Fibroblast of skin of scalp (primary cell): ENCODE measurements at places on chromosomes 6 and 20.

DNA sequence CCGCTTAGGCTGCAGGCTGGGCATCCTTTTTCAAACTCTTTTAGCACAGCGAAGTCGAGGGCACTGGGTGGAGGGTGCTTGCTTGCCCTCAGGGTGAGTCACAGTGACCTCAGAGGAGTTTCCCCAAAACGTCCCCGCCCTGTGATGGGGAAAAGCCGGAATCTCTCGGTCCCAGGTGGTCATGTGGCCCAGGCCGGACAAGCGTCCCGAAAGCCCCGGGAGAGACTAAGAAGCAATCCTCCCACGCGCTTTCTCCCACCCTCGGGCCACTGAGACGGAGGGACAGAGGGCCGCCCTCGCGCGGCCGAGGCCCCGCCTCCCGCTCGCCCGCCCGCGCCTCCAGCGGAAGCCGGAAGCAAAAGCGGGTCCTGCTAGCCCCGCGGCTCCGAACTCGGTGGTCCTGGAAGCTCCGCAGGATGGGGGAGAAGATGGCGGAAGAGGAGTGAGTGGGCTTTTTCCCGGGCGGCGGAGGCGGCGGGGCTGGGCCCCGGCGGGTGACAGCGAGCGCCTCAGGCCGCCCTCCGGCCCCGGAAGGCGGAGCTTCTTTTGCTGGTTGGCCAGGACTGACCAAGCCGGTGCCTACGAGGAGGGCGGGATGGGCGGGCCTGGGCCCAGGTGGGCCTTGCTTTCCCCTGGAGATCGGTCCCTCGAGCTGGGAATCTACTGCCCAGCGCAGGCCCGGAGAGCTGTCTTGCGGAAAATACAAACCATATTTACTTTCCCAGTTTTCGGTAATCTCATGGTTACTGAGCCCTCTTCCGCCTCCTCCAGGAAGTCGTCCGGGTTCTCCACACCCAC is at the start of gene SLC9A8:
Gene SLC9A8, plus strand, starts transcription at position 322 of the 798 bp plus-strand sequence. Its CDS starts 95 bp downstream, at position 417.
- DNase-seq = peak; percentile 89

- no peak for DNase-seq
Observed at GRCh38 chr6:37077191-37077904, 71.9 kb downstream of the FGD2 start.

- no peak for DNase-seq
Observed at GRCh38 chr6:315921-316752, 23.9 kb downstream of the DUSP22 start.

DNA sequence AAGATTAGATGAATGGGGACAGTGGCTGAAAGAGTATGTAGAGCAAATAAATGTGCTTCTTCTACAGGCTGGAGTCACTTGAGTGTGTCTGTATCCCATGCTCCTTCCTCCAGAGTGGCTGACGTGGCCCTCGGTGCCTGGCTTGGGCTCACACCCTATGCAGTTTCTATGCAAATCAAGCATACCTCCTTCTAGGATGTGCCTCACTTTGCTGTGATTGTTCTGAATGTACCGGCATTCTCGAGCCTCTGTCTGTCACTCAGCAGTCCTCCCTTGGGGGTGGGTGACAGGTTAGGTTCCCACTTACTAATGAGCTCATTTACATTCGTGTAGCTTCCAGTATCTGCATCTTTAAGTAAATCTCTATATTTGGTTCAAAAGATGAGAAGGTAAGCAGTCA is 55.1 kb upstream of the HDDC2 start:
- no peak for DNase-seq

- DNase-seq = peak; percentile 19
Observed at GRCh38 chr6:126063512-126064146, 77.3 kb downstream of the TRMT11 start.

DNA sequence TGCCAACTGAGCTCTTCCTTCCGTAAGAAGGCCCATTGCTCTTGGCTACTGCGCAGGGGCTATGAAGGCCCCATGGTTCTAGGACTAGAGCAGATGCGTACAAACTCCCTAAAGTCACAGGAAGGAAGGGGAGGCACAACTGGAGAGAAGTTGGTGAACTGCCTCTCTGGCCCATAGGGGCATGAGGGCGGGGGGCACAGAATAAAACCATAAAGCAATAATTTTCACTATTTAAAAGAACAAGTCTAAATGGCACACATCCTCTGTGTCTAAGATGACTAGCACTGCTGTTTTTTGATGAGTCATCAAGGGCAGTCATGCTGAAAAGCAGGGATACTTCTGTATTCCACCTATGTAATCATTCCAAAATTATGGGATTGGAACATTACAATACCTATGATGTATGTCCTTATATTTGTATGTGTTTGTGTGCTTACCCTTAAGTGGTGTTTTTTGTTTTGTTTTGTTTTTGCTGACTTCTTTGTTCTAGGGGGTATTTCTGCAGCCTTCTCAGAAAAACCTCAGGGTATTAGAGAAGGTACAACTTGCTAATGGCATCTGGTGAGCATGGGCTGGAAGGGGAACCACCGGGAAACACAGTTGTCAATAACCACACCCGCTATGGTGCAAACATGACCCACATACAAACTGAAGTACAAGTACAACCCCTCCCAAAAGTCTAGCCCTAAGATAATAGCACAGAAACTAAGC is 36.9 kb downstream of the B4GALT5 start:
- peak; percentile 50 for DNase-seq

GRCh38 chr6:137734875-137735182 is 132.2 kb upstream of the TNFAIP3 start:
- DNase-seq = no peak

DNA sequence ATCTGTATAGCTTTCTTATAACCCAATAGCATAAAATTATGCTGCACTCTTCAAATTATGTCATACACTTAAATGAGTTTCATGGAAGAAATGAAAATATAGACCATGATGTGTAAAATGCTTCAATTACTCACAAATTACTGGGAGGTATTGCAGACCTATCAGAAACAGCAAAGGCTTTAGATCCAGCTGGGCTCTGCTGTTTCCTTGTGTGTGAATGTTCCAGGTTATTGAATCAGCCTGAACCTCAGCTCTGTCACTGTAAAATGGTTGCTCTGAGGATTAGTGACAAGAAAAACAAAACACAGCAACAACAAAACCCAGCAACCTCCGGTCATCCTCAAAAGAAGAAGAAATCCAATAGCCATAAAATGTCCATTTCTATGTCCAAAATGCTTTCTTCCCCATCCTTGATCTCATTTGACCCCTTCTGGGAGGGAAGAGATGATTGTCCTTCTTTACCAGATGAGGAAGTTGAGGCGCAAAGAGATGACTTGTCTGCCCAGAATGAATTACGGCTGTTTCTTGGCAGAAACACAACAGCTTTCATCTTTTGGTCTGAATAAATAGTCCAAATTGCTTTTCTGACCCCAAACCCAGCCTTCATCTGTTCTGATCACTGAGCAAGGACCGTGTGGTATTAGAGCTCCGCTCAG is 42.2 kb upstream of the TGM6 start:
- no peak for DNase-seq

GRCh38 chr6:130032758-130033340 is 14.5 kb downstream of the L3MBTL3 start:
- no peak for DNase-seq

DNA sequence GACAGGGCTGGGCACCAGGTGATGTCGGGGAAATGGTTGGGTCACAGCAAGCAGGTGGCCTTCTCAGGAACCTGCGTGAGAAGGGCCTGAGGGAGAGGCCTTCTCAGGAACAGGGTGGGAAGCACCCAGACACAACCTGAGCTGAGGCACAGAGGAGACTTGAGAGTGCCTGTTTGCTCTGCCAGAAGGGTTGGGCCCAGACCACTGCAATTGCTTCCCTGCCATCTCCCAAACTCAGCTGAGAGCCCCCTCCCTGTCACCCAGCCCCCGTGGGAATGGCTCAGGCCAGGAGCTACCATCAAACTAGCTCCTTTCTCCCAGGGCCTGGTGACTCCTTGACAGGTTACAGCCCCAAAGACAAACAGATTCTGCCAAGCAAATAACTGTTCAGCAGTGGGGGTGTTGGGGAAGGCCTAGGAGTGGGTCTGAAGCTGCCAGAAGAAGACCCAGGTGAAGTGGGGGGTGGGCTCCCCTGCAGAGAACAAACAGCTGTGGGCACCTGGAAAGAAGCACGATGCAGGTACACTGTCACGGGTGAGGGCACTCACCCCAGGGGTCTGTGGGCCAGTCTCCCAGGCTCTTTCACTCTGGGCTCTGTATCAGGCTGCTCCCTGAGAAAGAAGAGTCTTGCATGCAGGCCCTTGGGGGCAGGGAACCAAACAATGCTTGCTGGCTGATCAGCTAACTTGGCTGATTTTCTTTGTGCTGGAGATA is 30.4 kb upstream of the SPDEF start:
- DNase-seq = no peak

DNA sequence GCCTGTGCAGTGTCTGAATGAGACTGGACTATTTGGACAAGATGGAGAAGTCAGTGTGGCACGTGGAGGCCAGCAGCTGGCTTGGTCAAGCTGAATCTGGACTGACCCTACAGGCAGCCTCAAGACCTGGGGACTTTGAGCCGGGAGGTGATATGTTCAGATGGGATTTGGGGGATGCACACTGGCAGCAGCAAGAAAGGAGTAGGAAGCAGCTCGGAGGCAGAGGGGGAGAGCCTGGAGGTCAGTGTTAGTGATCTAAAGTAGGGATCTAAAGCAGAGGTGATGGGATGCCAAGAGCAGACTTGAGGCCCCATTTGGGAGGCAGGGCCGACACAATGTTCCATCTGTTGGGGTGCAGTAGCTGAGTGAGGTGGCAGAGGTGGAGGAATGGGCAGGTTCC is 2.8 kb downstream of the MAPK13 start:
- no peak for DNase-seq

DNA sequence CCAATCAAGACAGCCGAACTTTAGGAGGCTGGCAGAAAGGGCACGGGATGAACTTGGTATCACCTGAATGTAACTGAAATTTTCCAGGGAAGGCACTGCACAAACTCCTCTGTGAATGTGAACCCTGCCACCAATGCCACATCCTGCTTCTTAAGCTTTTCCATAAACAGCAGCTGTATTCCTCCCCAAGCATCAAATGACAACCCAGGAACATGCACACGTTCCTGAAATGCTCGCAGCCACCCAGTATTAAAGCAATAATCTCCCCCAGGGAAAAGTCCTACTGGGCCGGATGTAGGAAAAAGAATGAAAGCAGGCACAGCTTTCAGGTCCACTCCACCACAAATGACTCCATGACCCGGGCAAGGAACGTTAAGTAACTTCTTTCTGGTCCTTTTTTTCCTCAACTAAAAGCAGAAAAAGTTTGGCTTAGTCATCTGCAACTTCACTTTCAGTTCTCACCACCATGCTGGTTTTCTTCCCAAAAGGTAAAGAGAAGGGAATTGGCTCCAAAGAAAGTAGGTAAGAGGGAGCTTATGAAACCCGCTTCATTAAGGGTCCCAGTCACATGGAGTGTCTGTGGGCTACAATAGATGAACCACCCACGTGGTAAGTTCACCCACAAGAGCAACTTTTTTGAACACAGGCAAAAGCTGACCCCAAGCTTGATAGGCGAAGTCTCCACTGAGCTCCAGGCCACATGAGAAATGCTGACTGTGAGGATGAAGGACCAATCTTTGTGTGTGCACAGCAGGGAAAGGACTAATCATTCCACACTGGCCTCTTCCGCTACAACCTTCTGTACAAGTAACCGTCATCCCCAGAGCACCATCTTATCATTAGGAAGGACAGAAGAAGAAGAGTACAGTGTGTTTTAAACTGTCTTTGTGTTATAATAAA is 90.1 kb downstream of the HIVEP2 start:
- DNase-seq = peak; percentile 42

DNA sequence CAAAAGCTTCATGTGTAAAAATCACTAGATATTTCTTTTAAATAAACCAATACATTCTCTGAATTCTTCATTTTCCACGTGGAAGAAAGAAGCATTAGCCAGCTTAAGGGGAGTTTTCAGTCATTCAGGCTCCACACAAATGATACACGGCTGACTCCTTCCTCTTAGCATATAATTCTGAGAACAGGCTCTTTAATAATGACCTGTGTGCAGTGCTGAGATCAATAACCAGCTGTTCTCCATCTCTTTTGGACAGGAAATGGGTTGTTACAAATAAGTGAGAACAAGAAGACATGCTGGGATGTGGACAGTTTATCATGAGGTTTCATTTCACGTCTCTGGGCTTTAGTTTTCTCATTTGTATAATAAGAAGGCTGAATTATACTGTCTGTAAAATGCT is 146.9 kb upstream of the C6orf118 start:
- no peak for DNase-seq

GRCh38 chr20:56730996-56731395 is 101.9 kb downstream of the TFAP2C start:
- DNase-seq = no peak

DNA sequence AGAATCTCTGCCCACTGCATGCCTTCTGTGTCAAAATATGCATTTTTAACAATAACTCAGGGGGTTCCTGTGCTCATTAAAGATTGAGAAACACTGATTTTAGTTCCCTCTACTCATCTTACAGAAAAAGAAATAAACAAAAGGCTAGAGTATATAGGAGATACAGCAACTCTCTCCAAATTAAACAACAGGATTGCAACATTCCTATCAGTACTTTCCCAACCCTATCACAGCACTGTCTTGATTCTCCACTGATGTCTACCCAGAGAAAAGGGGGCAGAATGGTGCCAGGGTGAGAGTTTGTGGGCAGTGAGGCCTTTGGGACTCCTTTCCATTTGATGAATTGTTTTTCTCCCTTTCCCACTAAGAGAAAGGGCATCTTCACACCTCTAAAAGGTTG is 4.7 kb downstream of the OTOR start:
- no peak for DNase-seq

GRCh38 chr6:65075705-65076230 is 631.3 kb downstream of the EYS start:
- DNase-seq = no peak

- DNase-seq = peak; percentile 76
Observed at GRCh38 chr20:39381595-39381994, 419.5 kb downstream of the DHX35 start.

- DNase-seq = no peak
Observed at GRCh38 chr20:50277064-50277415, 86.4 kb downstream of the CEBPB start.

DNA sequence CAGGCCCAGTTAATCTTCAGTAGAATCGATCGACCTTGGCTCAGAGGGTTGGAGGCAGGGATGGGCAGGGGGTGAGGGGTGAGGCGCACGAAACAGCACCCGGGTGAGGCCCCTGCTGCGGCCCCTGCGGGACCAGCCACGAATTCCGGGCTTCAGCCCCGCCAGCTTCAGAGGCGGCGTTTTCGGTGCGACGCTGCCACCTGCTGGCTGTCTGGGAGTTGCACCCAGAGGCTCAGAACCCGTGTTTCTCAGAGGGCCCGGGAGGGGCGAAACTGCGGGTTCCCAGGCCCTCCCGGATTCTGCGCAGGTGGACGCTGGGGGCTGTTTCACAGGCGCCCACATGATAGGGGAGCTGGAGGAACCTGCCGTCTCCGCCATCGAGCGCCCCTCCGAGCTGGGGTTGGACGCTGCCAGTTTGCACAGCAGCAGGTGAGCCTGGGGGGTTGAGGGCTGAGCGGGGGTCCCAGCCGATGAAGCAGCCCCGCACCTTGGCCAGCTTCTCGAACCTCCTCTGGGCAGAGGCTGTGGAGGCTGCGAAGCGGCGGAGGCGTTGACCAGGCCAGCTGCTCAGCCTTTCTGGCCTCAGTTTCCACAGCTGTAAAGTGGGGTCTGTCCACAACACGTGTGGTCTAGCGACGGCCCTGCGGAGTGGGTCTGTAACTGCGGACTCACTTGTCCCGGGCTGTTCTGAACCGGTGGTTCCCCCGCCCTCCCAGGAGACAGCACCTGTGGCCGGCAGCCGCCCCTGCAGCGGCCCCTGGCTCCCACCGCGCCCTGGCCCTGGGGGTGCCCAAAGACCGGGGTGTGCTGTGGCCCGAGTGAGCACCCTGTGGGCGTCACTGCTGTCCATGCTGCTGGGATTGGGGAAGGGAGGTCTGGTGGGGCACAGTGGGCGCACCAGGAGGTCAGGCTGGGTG is 2.5 kb upstream of the BHLHE23 start:
- DNase-seq = peak; percentile 58
